ENCODE measurements at places on chromosomes 5 and 9.

DNA sequence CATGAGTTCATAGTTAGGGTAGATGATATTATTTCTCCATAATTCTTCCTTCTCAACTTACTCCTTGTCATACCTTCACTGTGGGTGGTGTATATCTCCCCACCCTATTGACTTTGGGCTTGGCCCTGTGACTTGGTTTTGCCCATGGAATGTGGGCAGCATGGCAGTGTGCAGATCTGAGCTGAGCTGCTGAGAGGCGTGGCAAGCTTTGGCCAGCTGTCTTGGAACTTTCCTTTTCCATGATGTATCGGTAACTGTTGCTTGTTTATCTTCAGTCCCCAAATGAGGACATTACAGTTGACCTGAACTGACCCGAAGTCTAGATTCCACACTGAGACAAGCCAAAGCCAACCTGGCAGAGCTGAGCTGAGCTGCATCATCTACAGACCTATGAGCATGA lies 70.4 kb downstream of the RALGPS1 start:
- DNase-seq = peak; percentile 21

- DNase-seq = no peak
These were observed 119.9 kb upstream of the BOD1 start for GRCh38 chr5:173736374-173736773.

GRCh38 chr5:179553875-179554274 lies 3.5 kb downstream of the RUFY1 start:
- DNase-seq = no peak

DNA sequence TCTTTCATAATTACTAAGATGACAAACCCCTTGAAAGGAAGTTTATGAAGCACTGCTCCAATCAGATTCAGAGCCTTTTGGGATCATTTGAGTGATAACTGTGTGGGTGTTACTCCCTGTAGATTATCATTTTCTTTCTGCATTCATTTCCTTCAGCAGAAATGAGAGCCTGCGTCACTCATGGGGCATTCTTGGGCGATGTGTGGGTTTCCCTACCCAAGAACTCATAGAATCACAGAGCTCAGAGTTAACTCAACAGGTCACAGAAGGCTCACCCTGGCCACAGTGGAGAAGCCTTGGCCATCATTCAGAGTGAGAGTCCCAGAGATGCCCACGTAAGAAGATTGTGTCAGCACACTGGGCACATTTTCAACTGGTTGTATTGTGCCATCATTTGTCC lies 401.9 kb downstream of the TLE4 start:
- no peak for DNase-seq

GRCh38 chr5:115774684-115775083 lies 41.8 kb downstream of the CDO1 start:
- peak; percentile 69 for DNase-seq

- DNase-seq = peak; percentile 13
These were observed 520 bp downstream of the PCDH12 start for GRCh38 chr5:141957367-141957996.

DNA sequence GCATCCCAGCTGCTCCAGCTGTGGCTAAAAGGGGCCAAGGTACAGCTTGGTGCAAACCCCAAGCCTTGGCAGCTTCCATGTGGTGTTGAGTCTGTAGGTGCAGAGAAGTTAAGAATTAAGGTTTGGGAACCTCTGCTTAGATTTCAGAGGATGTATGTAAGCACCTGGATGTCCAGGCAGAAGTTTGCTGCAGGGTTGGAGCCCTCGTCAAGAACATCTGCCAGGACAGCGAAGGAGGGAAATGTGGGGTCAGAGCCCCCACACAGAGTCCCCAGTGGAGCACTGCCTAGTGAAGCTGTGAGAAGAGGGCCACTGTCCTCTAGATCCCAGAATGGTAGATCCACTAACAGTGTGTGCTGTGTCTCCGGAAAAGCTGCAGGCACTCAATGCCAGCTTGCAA lies 236.2 kb upstream of the ADRA1B start:
- DNase-seq = no peak

GRCh38 chr5:150490754-150491153 lies 17.2 kb upstream of the NDST1 start:
- no peak for DNase-seq

DNA sequence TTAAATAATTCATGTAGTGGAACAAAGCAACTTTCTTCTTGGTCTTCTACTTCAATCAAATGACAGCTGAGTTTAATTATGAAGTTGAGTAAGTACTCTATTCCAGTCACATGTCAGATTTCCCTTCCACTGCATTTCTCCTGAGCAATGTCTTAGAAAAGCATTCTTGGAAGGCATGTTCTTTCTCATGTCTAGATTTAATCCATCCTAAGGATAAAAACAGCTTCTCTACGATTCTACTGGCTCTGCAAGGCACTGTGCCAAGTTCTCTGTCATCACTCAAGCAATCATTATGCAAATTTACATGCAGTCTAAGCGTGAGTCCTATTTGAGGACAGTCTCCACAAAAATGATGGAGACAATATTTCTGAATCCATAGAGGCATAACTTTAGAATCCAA lies 142.4 kb downstream of the YIPF5 start:
- DNase-seq = peak; percentile 89

DNA sequence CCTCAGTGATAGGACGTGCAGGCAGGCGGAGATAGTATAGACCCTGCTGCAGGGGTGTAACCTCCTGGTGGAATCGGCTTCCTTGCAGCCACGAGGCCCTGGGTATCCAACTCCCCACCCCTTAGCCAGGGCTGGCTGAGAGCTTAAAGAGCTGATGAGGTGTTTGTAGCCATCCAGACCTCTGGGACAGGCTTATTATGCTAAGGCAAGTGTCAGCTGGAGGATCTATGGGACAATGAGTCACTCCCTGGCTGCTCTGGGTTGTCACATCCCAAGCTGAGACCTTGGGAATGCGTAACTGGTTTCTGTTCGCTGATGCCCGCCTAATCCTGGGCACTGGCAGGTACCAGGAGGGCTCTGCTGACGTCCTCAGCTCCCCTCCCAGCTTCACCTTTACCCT lies 38.9 kb downstream of the DAB2IP start:
- peak; percentile 19 for DNase-seq

DNA sequence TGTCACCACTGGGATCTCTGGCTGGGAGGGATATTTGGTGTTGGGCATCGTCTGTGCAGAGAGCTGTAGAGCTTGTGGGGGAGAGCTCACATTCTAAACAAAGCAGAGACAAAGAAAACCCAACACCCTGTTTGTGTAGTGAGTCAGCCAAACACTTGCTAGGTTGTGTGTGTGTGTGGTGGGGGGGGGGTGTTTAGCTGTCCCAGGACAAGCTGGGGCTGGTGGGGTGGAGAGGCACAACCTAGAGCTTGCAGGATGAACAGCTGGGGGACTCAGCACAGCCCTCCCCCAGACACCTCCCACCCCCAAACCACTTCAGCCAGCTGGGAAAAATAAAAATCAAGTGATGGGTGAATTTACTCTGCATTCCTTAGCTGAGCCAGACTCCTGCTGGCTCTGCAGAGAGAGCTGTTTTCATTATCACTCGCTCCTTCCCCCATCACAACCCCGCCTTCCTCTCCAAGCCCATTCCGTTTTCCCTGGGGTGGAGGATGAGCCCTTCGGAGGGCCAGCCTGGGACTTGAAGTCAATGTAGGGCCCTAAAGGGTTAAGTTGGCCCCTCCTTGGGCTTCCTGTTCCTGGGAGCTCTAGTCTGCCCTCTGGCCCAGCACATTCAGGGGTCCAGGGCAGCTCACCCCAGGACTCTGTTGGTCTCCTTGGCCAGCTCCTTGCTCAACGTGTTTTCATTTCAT lies 2.6 kb downstream of the OLFML2A start:
- peak; percentile 38 for DNase-seq

- peak; percentile 20 for DNase-seq
These were observed at the start of gene LRRC70 for GRCh38 chr5:62578540-62578939. LRRC70 (plus strand) TSS chr5:62578819; CDS start chr5:62579439, 620 bp downstream.

- DNase-seq = no peak
These were observed 105.3 kb downstream of the THBS4 start for GRCh38 chr5:80140496-80140895.

GRCh38 chr5:78046006-78046405 lies 248.5 kb downstream of the AP3B1 start:
- DNase-seq = no peak

DNA sequence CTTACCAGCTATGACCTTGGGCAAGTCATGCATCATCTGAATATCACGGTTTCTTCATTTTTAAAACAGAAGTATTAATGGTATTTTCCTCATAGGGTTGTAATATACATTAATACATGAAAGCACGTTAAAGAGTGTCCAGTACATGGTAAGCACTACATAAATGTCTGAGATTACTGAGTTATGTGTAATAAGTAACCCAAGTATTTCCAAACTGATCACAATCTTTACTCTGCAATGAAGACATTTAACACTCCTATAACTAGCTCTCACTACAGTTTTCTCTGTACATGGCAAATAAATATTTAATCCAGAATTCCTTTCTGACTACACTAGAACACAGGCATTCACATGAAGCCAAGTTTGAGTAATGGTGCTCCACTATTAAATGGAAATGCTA lies 4.0 kb downstream of the GLDC start:
- DNase-seq = no peak

DNA sequence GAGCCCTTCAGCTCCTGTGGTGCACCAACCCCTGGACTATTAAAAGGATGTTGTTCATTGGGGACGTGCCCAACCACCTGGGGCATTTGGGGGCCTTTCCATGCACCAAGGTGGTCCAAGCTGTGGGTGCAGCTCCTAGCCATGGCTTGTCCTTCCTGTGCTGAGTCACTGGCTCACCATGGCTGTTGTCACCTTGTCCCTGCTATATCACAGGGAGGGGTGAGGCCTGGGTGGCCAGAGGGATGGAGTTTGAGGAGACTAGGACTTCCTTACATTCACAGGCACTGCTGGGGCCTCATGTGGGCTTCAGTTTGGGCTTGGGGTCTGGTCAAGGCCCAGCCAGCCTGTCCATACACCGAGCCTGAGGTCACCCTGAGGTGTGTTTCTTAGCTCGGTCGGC lies 45.5 kb downstream of the PHF2 start:
- DNase-seq = no peak

DNA sequence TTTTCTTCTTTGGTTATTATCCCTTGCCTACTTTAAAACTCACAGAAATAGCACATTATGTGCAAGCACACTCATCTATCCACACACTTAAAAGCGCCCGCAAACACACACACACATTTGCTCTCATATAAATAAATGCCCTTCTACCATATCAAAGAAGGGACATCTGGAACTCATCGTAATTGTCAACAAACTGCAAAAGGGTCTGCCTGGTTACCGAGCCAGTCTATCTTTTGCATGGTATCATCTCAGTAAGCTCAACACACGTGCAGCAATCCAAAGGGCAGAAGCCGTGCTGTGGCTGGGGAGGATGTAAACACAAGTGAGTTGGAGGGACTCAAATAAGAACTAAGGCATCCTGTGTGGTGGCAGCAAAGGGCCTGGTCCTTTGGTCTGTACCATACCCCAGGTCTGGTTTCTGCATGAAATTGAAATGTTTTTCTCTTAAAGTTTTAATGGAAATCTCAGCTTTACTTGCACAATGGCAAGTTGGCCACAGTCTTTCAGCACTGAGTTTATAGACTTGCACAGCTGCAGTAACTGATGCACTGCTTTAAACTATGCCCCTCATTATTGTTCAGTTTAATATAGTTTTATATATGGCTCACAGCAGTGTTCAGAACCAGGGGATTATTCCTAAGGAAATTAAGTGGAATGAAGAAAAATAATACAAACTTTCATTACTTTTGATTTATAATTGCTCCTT lies 331.0 kb downstream of the ADAMTS6 start:
- DNase-seq = no peak

DNA sequence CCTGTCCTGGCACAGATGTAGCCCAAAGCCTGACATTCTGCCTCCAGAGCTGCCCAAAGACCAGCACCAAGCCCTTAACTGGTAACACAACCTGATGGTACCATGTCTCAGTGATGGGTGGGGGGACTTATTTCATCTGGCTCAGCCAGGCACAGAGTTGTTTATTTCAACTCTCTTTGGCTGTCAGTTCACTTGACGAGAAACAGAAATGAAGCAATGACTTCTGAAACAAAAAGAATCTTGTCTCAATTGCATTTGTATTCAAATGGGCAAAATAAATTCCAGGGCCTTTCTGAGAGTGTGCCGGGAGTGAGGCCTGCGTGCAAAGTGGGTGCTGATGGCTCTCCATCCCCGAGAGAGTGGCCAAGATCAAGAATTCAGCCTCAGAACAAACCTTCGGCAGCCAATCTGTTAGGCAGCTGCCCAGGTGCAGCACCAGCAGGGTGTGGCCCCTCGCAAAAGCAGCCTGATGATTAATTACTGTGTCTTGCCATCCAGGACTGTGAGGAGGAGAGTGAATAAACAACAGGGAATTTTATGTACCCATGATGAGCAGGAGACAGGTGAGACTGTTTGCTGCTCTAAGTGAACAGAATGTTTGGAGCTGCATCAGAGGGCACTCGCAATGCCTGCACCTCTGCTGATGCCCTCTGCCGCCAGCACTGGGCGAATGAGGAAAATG lies 238.0 kb downstream of the HSPA4 start:
- DNase-seq = peak; percentile 98

DNA sequence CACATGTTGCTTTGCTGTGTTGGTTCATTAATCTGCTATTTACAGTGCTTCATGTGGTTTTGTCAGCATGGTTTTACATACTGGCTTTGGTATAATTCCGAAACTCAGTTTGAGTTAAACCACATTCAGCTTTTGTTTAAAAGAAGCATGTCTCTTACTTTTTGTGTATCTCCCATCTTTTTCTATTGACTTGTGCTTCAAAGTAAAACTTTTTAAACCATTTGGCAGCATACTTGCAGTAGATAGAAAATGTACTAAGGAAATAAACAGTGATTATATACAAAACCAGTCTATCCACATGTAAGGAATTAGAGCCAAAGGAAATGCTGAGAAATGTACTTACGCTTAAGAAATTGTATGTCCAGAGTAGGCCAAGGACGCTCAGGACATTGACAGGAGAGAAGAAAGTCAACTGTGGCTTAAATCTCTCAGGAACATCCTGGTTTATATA lies 286.9 kb downstream of the ARHGEF28 start:
- DNase-seq = peak; percentile 52

DNA sequence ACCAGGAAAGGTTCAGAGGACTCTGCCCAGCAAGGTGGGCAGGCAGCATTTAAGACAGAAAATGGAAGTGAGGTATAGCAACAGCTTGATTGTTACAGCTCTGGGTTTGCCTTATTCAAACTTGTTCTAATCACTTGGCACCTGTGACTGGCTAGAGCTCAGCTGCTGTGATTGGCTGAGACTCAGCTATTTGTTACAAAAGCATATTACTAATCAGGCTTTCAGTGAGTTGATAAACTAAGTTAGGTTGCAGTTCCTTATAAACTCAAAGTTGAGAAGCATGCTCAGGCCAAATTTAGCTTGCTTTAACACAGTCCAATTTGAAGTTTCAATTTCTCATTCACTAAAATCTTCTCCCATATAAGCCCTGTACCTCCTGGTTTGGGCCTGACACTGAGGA lies 56.3 kb downstream of the GDA start:
- peak; percentile 17 for DNase-seq

GRCh38 chr9:131318231-131319085 lies 28.9 kb downstream of the PLPP7 start:
- DNase-seq = peak; percentile 27

GRCh38 chr5:131379723-131380122 lies 115.9 kb downstream of the CDC42SE2 start:
- no peak for DNase-seq

- no peak for DNase-seq
These were observed 1749.0 kb upstream of the C9orf72 start for GRCh38 chr9:29322240-29322639.

Measured in NCI-H69 (cell line).